ENCODE measurements at places on chromosomes 7 and 10.
A peak's percentile ranks its signal among the peaks of the same experiment; 100 is the strongest.

DNA sequence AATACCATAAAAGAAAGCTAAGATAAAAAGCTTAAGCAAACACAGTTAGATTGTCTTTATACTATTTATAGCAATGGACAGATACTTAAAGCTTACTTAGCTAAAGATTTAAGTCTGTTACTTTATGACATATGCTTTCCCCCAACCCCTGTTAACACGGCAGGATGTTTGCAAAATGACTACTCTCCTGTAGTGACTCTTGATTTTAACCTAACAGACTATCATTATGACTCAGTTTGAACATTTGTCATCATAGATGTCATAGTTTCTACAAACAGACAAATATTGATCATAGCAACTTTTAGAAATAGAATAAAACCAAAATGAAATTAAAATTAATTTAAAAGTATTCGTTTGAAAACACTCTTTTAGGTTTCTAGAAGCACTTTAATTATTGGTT, 7.8 kb upstream of the COMMD3 start:
- DNase-seq = no peak

DNA sequence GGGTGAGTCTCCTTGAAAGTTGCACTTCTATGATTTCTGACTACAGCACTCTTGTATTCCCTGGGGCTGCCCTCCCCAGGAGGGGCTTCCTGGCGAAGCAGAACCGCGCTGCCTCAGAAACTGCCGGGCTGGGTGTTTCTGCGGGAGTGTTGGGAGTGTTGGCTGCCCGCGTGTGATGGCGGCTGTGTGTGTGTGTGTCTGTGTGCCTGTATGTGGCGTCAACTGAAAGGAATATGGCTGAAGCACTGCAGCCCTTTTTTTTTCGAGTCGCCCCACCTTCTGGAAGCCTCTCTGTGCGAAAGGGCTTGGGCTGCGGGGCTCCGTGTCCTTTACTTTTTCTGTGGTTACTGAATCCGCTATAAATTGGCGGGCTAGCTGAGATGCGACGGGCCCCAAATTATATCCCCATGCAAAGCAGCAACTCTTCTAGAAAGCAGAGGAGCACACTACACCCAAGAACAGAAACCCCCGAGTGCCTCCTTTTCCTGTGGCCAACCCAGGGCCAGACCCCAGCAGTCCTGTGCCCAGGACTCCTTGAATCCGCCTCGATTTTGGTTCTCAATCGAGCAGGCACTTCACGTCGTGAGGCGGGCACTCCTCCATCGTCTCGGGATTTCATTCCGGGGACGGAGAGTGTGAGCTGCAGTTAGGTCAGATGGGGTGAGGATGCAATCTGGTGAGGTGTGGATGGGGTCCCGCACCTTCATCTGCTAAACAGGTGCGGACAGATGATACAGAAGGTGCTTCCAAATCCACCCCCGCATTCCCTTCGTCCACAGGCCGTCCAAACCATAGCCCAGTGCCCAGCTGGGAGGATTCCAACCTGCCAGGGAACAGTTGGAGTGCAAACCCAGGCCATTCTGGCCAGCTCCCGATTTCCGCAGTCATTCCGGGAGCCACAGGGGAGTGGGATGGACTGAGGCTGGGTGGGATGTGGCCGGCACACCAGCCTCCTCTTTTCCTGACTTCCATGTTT, 22.5 kb upstream of the ZNF273 start:
- DNase-seq = peak; percentile 14

DNA sequence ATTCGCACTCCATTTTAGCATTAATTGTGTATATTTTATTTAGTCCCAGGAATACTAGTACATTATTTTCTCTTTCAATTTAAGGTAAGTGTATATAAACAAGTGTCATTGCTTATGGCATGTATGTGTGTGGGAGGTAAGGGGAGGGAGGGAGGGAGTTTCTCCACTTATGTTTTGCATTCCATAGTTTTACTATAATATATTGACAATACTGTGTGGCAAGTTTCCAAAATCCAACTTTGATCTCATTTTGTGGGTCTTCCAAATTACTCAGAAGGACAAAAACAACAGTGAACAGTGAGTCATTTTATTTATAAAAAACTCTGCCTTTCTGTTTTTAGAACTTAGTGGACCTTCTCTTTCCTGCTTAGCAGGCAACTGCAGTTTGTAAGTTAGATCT, 102.3 kb upstream of the SEMA3E start:
- DNase-seq = no peak

GRCh38 chr10:112235920-112236319, 47.3 kb upstream of the TECTB start:
- no peak for DNase-seq

- no peak for DNase-seq
These were observed 1067.0 kb upstream of the LRRTM3 start for GRCh38 chr10:65858841-65859240.

Measured in SK-N-SH (cell line).